Naive thymus-derived CD4-positive, alpha-beta T cell (primary cell): ENCODE measurements at places on chromosomes 1 and 21. TPM values are rescaled to one million over a fixed set of nuclear protein-coding genes. Genes with fewer than 3 reads are reported as not detected.

DNA sequence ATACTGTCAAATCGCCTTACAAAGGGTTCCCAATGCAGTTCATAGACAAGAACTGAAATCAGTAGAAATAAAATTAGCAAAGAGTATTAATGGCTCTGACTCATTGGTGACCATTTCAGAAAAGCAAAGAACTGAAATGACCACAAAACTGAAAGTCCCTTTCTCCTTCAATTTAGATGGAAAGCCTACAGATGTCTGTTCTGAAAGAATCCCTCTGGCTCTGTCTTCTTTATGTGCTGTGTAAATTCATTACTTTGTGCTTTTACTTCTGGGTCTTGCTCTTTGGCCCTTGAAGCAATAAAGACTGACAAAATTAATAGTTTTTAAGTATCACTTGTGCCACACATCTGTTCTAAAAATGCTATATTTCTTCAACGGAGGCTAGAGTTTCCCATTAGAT, 62.7 kb upstream of the GPR89A start:
- H3K4me1 ChIP-seq: no peaks in the 10 kb centered on the region
- no peaks in the 10 kb centered on the region for H3K27me3 ChIP-seq
- DNase-seq: no peak
- no peak overlapping the region for H3K4me3 ChIP-seq
- H3K36me3 ChIP-seq: no peaks in the 10 kb centered on the region

GRCh38 chr1:144551543-144552424, 40.9 kb upstream of the PPIAL4F start:
- peak; percentile 82 for DNase-seq
- H3K27me3 ChIP-seq: no peaks in the 10 kb centered on the region
- H3K4me3 ChIP-seq: peak overlapping the region; percentile 86
- H3K36me3 ChIP-seq: no peaks in the 10 kb centered on the region

- peak overlapping the region; percentile 86 for H3K4me3 ChIP-seq
- H3K27me3 ChIP-seq: no peaks in the 10 kb centered on the region
- H3K27ac ChIP-seq: peak overlapping the region; percentile 92
- H3K4me1 ChIP-seq: peaks cover 46% of the 10 kb centered on the region
- H3K36me3 ChIP-seq: no peaks in the 10 kb centered on the region
These were observed 196.7 kb upstream of the SGIP1 start for GRCh38 chr1:66337249-66337648.

GRCh38 chr1:38454236-38454635, 405.3 kb downstream of the RRAGC start:
- H3K4me3 ChIP-seq: no peak overlapping the region
- H3K27me3 ChIP-seq: no peaks in the 10 kb centered on the region
- DNase-seq: no peak
- no peaks in the 10 kb centered on the region for H3K36me3 ChIP-seq
- H3K4me1 ChIP-seq: no peaks in the 10 kb centered on the region

DNA sequence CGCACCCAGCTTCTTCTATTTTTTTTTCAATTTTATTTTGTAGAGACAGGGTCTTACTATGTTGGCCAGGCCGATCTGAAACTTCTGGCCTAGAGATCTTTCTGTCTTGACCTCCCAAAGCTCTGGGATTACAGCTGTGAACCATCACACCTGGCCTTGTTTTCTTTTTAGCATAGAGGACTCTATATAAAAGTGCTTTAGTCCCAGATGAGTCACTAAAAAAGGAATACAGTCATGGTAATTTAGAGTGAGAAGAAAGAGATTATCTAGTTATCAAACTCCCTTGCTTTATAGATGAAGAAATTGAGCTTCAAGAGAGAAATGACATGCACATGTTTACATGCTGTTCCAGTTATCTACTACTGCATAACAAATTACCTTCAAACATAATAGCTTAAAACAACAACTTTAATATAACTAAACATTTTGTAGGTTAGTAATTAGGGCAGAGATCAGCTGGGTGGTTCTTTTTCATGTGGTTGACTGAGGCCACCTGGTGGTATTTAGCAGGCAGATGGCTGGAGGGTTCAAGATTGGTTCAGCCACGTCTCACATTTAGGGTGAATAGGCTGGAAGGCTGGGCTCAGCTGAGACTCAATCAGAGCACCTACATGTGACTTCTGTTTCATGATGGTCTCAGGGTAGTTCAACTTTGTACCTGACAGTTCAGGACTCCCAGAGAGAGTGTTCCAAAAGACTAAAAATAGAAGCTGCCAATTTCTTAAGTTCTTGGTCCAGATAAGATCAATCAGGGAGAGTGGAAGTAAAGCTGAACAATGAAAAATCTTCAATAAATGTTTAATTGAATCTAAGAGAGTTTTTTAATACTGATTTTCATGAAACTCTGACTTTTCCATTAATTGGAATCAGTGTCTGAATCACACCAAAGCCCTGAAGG, 16.9 kb upstream of the MTF2 start:
- no peaks in the 10 kb centered on the region for H3K27me3 ChIP-seq
- H3K36me3 ChIP-seq: no peaks in the 10 kb centered on the region
- DNase-seq: no peak
- H3K27ac ChIP-seq: no peak overlapping the region
- no peak overlapping the region for H3K4me3 ChIP-seq
- H3K4me1 ChIP-seq: no peaks in the 10 kb centered on the region

GRCh38 chr1:81478219-81478618, 322.5 kb upstream of the ADGRL2 start:
- no peaks in the 10 kb centered on the region for H3K36me3 ChIP-seq
- H3K27me3 ChIP-seq: no peaks in the 10 kb centered on the region
- no peak overlapping the region for H3K27ac ChIP-seq
- no peak for DNase-seq
- no peaks in the 10 kb centered on the region for H3K4me1 ChIP-seq

DNA sequence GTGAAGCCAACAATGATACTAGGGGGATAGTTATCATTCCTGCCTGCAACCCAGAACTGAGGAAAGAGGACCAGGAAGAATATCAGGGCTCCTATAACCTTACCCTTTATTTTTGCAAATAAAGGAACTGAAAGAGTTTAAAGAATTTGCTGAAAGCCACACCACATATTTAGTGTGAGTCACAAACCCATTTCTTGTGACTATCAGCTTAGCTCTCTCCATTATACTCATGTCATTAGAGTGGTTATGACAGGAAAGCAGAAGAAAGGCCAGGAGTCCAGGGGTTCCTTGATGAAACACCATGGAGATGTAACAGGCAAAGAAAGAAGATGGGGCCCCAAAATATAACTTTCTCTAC, 141.1 kb upstream of the SAMSN1 start:
- H3K27me3 ChIP-seq: no peaks in the 10 kb centered on the region
- DNase-seq: no peak
- no peak overlapping the region for H3K4me3 ChIP-seq
- no peaks in the 10 kb centered on the region for H3K36me3 ChIP-seq
- peaks cover 3% of the 10 kb centered on the region for H3K4me1 ChIP-seq

DNA sequence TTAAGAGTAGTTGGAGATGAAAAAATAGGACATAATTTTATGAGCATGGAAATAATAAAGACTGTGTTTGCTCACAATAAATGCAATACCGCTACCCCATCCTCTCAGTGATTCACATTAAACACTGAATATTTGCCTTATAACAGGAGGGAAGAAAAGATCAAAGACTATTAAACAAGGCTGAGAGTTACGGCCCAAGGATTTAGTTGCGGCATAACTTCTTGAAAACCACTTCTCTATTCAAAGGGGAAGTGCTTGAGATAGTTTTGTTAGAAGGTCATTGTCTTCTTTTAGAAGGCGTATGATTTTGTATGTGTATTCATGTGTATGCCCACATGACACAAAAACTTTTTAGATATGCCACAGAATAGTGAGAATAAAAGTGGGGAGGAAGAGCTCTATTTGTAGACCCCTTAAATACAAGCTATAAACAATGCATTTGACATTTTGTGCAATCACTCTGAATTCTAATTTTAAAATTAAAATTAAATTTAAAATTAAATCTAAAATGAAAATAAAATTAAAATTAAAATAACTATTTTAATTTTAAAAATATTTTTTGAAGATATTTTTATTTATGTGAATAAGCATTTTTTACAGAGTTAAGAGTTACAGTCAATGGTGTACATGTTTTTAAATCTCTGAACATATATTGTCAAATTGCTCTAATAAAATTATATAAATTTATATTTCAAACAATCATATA, 986.6 kb upstream of the ADAMTS5 start:
- no peak for DNase-seq
- H3K36me3 ChIP-seq: no peaks in the 10 kb centered on the region
- H3K4me3 ChIP-seq: no peak overlapping the region
- no peak overlapping the region for H3K27ac ChIP-seq
- H3K27me3 ChIP-seq: no peaks in the 10 kb centered on the region

DNA sequence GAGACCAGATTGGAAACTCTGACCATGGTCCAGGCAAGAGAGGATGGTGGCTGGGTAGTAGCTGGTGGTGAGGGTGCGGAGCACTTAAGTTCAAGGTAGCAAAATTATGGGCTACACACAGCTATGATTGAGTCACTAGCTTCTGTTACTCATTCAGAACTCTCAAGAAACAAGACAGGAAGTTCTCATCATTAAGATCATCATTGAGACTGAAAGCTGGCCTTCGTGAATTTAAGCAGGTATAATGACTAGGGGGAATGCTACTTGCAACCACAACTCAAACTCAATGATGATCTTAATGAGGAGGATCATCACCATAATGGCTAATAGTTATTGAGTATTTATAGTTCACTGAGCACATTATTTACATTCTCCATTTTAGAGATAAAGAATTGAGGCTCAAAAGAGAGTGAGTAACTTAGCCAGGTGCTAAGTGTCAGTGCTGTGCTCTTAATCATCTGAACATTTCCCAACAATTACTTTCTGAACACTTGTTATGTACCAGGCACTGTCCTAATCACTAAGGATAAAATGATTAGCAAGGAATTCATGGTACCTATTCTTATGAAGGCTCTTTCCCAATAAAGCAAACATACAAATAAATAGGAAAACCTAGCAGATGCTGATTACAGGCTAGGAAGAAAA, 286.3 kb upstream of the C1orf105 start:
- H3K4me3 ChIP-seq: no peak overlapping the region
- H3K36me3 ChIP-seq: no peaks in the 10 kb centered on the region
- H3K27me3 ChIP-seq: no peaks in the 10 kb centered on the region
- H3K27ac ChIP-seq: no peak overlapping the region
- no peak for DNase-seq

DNA sequence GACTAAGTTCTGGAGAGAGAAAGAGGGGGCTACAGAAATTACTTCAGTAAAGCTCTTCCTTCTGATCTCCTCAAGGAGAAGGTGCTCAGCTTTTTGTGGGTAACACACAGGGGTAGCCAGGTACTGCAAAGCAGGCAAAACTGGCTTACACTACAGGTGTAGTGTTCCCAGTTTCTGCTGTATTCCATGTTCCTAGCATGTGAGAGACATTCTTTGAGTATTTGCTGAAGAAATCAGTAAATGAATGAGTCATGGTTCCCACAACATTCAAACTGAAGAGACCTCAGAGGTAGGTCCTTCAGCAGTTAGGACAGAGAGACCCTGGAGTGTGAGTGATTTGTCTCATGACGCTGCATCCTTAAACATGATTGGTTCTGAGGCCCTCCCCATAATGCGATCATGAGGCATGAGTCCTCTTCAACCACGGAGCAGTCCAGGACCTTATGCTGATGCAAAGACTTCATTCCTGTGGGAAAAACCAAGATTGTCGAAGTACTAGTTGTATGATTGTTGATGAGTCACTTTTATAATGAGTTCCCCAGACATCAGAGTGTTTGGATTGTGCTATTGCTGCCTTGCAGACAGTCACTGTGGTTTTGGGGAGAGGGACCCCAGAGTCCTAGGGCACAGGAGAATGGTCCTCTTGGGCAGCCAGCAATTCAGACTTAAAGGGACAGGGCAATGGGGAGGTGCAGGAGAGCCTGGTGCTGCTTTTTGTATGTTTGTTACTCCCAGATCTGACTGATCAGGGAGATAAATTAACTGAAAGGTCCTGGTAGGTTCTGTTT, 2.7 kb upstream of the OR10J4 start:
- no peak overlapping the region for H3K4me3 ChIP-seq
- no peaks in the 10 kb centered on the region for H3K4me1 ChIP-seq
- no peak overlapping the region for H3K27ac ChIP-seq
- H3K27me3 ChIP-seq: no peaks in the 10 kb centered on the region
- H3K36me3 ChIP-seq: no peaks in the 10 kb centered on the region

- no peaks in the 10 kb centered on the region for H3K27me3 ChIP-seq
- no peaks in the 10 kb centered on the region for H3K4me1 ChIP-seq
- no peaks in the 10 kb centered on the region for H3K36me3 ChIP-seq
- H3K27ac ChIP-seq: no peak overlapping the region
- DNase-seq: no peak
These were observed 5.6 kb upstream of the TFF3 start for GRCh38 chr21:42320791-42321190.

Gene FCRLA
- not detected in 2 replicates for total RNA-seq

Gene FUCA1
- 62.7 TPM for total RNA-seq

Gene FALEC
- not detected for total RNA-seq

Gene E2F2
- 0.14 TPM for total RNA-seq

Gene CACNA1S
- total RNA-seq: not detected
